T-helper 1 cell (primary cell): ENCODE measurements at places on chromosomes 12 and 14.

GRCh38 chr14:104240434-104241157 lies 102.2 kb downstream of the KIF26A start:
- DNase-seq = no peak

- DNase-seq = no peak
Measured at GRCh38 chr14:58145936-58146335, 6.1 kb downstream of the ARMH4 start.

GRCh38 chr12:68234140-68234539 lies 8.5 kb upstream of the IL26 start:
- DNase-seq = no peak

DNA sequence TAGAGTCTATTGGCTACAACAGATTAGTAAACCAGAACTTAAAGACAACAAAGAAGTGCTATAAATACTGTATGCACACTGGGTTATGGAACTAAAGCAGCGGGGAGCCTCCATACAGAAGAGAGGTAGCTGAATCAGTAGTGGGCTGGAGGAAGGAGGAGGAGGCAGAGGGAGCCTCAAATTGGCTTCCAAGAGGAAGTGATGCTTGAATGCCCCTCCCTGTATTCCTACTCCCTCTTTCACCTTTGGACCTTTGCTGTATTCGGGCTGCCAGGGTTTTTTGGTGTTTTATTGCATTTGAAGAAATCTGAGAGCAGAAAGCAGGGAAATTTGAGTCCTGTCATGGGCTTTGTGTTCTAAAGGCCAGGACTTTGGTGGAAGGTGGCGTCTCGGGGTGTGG lies 104.0 kb upstream of the PTPRB start:
- DNase-seq = no peak

DNA sequence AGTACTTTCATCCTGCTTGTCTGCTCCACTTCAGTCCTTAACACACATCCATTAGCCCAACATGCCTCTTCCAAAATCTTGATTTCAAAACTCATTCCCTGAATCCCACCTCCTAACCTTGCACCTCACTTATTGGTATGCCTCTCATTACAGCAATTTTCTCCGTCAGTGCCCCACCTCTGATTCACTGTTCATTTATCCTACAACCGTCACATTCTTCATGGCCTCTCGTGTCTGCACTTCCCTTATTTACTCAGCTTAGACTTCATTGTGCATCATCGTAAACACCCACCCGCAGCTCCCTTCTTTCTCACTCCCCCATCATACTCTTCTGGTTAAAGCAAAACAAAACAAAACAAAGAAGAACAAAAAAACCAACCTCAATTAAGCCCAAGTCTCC lies 160.6 kb upstream of the HMGA2 start:
- DNase-seq = no peak
